A673 (cell line): ENCODE measurements at places on chromosomes 5 and 9. TPM values are rescaled to one million over a fixed set of nuclear protein-coding genes. Genes with fewer than 3 reads are reported as not detected.

The PITX1 gene
- total RNA-seq = 1.8 and 2.0 TPM in 2 replicates

DNA sequence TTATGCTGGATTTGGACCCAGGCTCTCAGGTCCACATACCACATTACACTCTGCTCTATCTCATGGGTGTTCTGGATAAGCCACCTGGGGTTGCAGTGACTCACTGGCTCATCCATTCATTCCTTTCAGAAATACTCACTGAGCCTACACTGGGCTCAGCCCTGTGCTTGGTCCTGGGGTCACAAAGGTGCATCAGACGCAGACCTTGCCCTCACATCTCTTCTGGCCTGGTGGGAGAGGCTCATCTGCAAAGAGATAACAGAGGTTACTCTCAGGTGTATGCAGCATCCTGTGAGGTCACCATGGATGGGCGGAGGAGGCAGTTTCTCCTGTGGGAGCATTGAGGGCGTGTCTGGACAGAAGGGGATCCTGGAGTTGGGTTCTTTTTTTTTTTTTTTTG, 12.1 kb downstream of the CDHR2 start:
- H3K4me3 ChIP-seq = no peak overlapping the region
- DNase-seq = no peak
- no peaks in the 10 kb centered on the region for H3K4me1 ChIP-seq
- no peaks in the 10 kb centered on the region for H3K27me3 ChIP-seq
- no peak overlapping the region for H3K27ac ChIP-seq

GRCh38 chr5:143030349-143030748, 260.2 kb downstream of the ARHGAP26 start:
- no peaks in the 10 kb centered on the region for H3K27me3 ChIP-seq
- no peaks in the 10 kb centered on the region for H3K36me3 ChIP-seq
- no peaks in the 10 kb centered on the region for H3K4me1 ChIP-seq
- H3K4me3 ChIP-seq = no peak overlapping the region
- DNase-seq = no peak

The PCDHB9 gene
- total RNA-seq = 5.6 and 7.9 TPM in 2 replicates

DNA sequence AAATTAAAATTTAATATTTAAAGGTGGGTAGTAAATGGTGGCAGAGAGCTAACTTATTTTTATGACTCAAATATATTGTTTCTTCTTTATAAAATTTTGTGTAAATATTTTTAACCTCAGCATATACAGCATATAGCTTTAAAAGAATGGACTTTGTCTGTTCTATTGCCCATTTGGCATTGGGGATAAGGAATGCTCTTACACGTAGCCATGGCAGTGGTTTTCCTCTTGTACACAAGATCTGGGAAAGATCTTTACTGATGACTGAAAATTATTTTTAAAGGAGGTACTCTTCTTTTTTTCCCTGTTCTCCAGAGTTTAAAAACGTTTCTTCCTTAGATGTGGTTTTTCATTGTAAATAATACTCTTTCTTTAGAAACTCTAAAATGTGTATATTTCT, 75.0 kb downstream of the PBX3 start:
- H3K4me1 ChIP-seq = no peaks in the 10 kb centered on the region
- DNase-seq = no peak
- peaks cover 65% of the 10 kb centered on the region for H3K27me3 ChIP-seq

GRCh38 chr5:168342151-168342825, 50.8 kb downstream of the WWC1 start:
- H3K27me3 ChIP-seq = no peaks in the 10 kb centered on the region
- no peak for DNase-seq
- no peaks in the 10 kb centered on the region for H3K36me3 ChIP-seq
- no peak overlapping the region for H3K4me3 ChIP-seq
- H3K27ac ChIP-seq = no peak overlapping the region
- H3K4me1 ChIP-seq = no peaks in the 10 kb centered on the region

The SPATA31E1 gene
- not detected in 2 replicates for total RNA-seq

DNA sequence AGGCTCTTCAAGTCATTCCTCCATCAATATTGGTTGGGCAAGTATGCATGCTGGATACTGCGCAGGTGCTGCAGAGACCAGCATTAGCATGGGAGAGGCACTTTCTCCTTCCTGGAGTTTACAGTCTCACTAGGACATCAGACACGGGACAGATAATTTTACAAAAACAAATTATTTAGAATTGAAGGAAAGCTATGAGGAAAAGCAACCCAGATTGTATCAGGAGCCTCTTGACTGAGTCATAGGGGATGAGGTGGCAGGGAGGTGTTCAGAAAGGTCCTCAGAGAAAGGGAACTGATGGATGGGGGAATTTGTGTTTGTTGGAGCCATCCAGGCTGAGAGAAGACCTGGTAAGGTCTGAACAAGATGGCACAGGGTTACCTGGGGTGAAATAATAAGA, 24.5 kb upstream of the RAB14 start:
- no peak for DNase-seq
- no peak overlapping the region for H3K27ac ChIP-seq
- no peak overlapping the region for H3K4me3 ChIP-seq
- H3K27me3 ChIP-seq = no peaks in the 10 kb centered on the region
- no peaks in the 10 kb centered on the region for H3K36me3 ChIP-seq

The NSG2 gene
- total RNA-seq = 0.37 and 0.60 TPM in 2 replicates

GRCh38 chr9:112078432-112078831, 96.7 kb downstream of the SUSD1 start:
- no peaks in the 10 kb centered on the region for H3K36me3 ChIP-seq
- no peak overlapping the region for H3K27ac ChIP-seq
- DNase-seq = no peak
- no peaks in the 10 kb centered on the region for H3K27me3 ChIP-seq

DNA sequence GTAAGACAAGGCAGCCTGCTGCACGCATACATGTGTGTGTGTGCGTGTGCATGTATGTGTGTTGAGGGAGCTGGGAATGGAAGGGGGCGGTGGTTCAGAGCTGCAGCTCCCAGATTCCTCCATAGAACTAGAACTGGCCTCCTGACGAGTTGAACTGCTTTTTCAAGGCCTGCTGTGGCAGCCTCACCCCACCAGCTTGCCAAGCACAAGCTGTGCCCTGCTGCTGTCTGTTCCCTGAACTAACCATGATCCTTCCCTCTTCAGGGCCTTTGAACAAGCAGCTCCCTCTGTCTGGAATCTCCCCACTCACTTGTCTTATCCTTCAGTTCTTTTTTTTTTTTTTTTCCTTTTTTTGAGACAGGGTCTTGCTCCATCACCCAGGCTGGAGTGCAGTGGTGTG, 22.6 kb downstream of the LRSAM1 start:
- DNase-seq = no peak
- no peak overlapping the region for H3K4me3 ChIP-seq
- no peaks in the 10 kb centered on the region for H3K4me1 ChIP-seq
- no peaks in the 10 kb centered on the region for H3K27me3 ChIP-seq
- H3K36me3 ChIP-seq = peaks cover 6% of the 10 kb centered on the region

DNA sequence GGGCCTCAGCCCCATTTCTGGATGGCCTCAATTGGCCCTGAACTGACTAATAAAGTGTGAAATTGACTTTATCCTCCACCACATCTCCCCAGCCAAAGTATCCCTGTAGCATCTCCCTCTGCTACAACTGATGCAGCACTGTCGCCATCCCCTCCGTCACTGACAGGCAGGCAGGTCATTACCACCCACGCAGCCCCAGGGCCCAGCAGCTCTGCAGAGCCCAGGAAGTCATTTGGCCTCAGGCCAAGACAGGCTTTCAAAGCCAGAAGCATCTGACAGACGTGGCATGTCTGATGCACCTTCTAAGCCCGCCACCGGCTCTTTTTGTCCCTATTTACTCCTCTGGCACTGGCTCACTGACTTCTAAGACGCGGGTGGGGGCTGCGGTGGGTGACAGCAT, 65.3 kb downstream of the ARHGEF37 start:
- H3K4me3 ChIP-seq = no peak overlapping the region
- no peaks in the 10 kb centered on the region for H3K36me3 ChIP-seq
- no peaks in the 10 kb centered on the region for H3K27me3 ChIP-seq
- H3K4me1 ChIP-seq = peaks cover 8% of the 10 kb centered on the region
- no peak overlapping the region for H3K27ac ChIP-seq

DNA sequence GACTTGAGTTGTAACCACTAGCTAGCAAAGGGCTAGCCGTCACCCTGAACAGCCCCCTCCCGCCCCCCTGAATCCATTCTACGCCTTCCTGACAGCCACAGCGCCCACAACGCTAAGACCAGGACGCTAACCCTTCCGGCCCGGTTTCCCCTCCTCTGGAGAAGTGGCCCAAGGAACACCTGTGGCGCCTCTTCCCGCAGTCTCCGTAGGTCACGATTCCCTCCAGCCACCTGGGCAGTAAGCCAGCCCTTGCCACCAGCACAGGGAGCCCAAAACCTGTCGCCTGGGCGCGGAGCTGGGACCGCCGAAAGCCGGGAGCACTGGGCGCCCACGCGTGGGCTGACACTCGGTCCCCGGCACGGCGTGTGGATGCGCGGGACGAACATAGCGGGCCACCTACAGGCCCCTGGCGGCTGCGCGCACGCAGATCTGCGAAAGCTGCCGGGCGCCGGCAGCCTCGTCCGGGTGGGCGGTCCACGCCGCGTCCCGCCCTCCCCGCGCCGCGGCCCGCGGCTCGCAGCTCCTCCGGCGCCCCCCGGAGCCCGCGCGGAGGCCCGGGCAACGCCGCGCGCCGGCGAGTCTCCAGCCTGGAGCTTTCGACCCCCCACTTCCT, 596 bp downstream of the IRF1 start:
- peaks cover 6% of the 10 kb centered on the region for H3K4me1 ChIP-seq
- no peaks in the 10 kb centered on the region for H3K27me3 ChIP-seq
- peak overlapping the region; percentile 86 for H3K27ac ChIP-seq
- H3K4me3 ChIP-seq = peak overlapping the region; percentile 64

DNA sequence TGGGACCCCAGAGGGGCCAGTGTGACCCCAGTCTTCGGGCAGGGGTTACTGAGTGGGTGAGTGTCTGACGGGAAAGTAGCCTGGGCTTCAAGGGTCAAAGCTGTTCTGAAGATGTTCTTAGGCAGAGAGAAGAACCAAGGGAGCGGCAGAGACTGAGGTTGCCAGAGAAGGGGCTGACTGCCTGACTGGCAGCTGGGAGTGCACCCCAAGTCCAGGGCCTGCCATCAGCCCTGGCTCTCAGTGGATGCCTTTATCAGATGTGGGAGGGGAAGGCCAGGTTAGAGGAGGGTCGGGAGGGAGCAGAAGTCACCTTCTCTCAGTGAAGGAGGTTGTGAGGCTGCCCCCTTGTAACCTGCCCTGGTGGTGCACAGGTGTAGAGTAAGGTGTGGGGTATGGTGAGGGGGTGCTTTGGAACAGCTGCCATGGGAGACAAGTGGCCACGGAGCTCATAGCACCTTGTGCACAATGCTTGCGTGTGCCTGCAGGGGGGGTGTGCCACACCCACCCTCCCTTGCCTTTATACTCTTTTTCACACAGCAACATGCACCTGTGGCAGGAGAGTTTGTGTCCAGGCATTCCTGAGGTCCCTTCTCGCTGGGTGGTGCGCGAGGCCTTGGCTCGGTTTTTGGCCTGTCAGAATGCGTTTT, 18.9 kb downstream of the RALGPS1 start:
- H3K36me3 ChIP-seq = no peaks in the 10 kb centered on the region
- DNase-seq = no peak
- H3K4me1 ChIP-seq = no peaks in the 10 kb centered on the region
- no peak overlapping the region for H3K27ac ChIP-seq

GRCh38 chr5:35158622-35159369, 71.5 kb downstream of the PRLR start:
- H3K4me1 ChIP-seq = no peaks in the 10 kb centered on the region
- no peaks in the 10 kb centered on the region for H3K27me3 ChIP-seq
- H3K27ac ChIP-seq = no peak overlapping the region
- DNase-seq = no peak

GRCh38 chr5:137470111-137470920, 28.8 kb downstream of the SPOCK1 start:
- no peaks in the 10 kb centered on the region for H3K36me3 ChIP-seq
- H3K27me3 ChIP-seq = peaks cover 83% of the 10 kb centered on the region
- no peak overlapping the region for H3K4me3 ChIP-seq
- H3K4me1 ChIP-seq = no peaks in the 10 kb centered on the region
- no peak overlapping the region for H3K27ac ChIP-seq

- no peaks in the 10 kb centered on the region for H3K27me3 ChIP-seq
- no peaks in the 10 kb centered on the region for H3K36me3 ChIP-seq
- H3K4me3 ChIP-seq = no peak overlapping the region
- no peaks in the 10 kb centered on the region for H3K4me1 ChIP-seq
Measured at GRCh38 chr5:95935553-95936100, 26.0 kb downstream of the ELL2 start.

DNA sequence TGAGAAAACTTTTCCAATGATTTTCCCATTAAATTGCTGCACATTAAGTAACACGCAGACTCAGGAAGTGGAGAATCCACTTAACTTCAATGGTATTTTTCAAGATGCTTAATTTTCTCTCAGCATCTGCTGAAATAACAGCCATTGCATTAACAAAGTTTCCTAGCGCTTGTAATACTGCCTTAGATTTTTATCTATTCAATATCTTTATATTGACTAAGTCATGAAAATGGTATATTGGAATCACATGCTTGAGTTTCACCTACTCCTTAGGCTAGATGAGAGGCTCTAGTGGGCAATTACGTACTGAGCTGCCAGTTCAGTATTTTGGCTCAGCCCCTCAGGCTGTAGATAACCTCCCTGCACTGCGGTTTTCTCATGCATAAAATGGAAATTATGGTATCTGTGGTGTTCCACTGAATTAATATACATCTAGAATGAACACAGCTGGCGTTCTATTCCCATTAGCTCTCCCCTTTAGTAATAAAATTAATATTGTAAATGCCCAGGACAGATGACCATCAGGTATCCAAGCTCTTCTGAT, 112.9 kb downstream of the MTX3 start:
- no peak overlapping the region for H3K27ac ChIP-seq
- H3K36me3 ChIP-seq = no peaks in the 10 kb centered on the region
- no peak for DNase-seq
- peaks cover 3% of the 10 kb centered on the region for H3K27me3 ChIP-seq

- H3K4me3 ChIP-seq = no peak overlapping the region
- H3K27ac ChIP-seq = no peak overlapping the region
- H3K4me1 ChIP-seq = peaks cover 7% of the 10 kb centered on the region
- no peaks in the 10 kb centered on the region for H3K27me3 ChIP-seq
- no peaks in the 10 kb centered on the region for H3K36me3 ChIP-seq
Measured at GRCh38 chr5:163350083-163350482, 87.3 kb upstream of the CCNG1 start.

GRCh38 chr5:17340819-17341218, 123.4 kb downstream of the BASP1 start:
- no peak overlapping the region for H3K4me3 ChIP-seq
- H3K36me3 ChIP-seq = no peaks in the 10 kb centered on the region
- H3K27ac ChIP-seq = no peak overlapping the region
- H3K4me1 ChIP-seq = peaks cover 11% of the 10 kb centered on the region
- H3K27me3 ChIP-seq = no peaks in the 10 kb centered on the region

- H3K4me3 ChIP-seq = no peak overlapping the region
- H3K4me1 ChIP-seq = no peaks in the 10 kb centered on the region
- H3K27me3 ChIP-seq = peaks cover 9% of the 10 kb centered on the region
- no peaks in the 10 kb centered on the region for H3K36me3 ChIP-seq
- no peak for DNase-seq
Measured at GRCh38 chr9:98538626-98539031, 170.1 kb downstream of the GABBR2 start.
